ENCODE measurements at places on chromosomes 3 and 15. TPM values are rescaled to one million over a fixed set of nuclear protein-coding genes. Genes with fewer than 3 reads are reported as not detected.

ARHGAP11A gene
- total RNA-seq, result 1.4 TPM

DHFR2 gene
- total RNA-seq, result 7.5 TPM

BFSP2 gene
- total RNA-seq, result not detected

RFX7 gene
- total RNA-seq, result 36.0 TPM

ARL14 gene
- total RNA-seq, result 2.9 TPM

AGTR1 gene
- total RNA-seq, result 4.6 TPM

GRCh38 chr3:28317438-28318022 lies 31.0 kb upstream of the ZCWPW2 start:
- no peak for DNase-seq

DNA sequence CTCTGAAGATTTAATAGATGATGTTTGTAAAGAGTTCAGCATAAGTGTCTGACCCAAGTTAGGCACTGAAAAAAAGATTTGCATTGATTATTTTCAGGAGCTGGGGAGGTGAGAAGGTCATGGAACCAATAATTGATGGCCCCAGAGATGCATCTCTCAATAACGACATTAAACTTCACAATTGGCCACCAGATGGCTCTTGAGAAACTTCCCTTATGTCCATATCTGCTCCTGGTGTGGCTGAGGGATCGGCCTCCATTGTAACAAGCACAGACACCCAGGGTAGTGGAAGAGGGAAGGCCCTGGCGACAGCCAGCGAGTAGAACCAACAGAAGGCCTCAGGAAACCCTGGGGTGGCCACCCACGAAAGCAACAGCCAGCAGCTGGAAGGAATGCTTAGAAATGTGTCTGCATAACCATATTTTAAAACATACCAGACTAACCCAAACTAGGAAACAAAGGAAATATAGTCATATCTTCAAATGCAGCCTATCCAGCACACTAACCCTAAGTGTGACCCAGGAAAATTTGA lies 536.7 kb downstream of the SOX2 start:
- no peak for DNase-seq

GRCh38 chr3:46538803-46539442 lies 27.2 kb downstream of the LRRC2 start:
- DNase-seq, result peak; percentile 62

DNA sequence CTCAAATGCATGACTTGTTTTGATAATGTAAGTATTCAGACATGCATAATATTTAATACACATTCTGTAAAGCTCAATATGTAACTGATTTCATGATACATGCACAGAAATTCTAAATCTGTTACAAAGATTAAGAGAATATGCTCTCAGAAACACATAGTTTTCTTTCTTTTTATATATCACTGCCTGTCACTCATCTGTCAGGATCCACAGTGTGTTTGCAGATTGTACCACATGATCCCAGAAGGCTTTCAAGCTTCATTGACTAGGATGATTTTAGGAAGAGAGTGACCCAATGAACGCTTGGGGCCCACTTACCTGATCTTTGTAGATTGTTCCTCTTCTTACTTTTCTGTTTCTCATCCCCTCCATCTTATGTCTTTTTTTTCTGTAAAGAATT lies 261.9 kb downstream of the CACNA2D3 start:
- DNase-seq, result no peak

DNA sequence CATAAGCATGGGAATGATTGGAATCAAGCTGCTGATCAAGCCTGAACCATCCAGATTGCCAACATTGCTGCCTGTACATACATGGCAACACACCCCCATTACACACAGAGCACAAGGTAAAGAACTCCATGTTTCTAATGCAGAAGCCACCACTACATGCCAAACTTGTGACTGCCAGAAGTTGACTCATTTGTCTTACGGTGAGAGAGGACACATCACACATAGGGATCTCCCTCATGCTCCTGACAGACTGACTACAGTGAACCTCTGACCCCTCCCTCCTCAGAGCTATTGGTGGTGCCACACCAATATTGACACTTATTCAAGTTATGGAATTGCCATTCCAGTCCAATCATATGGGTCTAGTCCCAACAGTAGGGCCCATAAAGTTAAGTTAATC lies 42.3 kb downstream of the EFHB start:
- no peak for DNase-seq

- DNase-seq, result no peak
These were observed 5.8 kb upstream of the HCN4 start for GRCh38 chr15:73374604-73375003.

GRCh38 chr15:55197362-55197705 lies 593 bp upstream of the RSL24D1 start:
- no peak for DNase-seq

- no peak for DNase-seq
These were observed 1311.9 kb downstream of the ROBO1 start for GRCh38 chr3:78455712-78456433.

DNA sequence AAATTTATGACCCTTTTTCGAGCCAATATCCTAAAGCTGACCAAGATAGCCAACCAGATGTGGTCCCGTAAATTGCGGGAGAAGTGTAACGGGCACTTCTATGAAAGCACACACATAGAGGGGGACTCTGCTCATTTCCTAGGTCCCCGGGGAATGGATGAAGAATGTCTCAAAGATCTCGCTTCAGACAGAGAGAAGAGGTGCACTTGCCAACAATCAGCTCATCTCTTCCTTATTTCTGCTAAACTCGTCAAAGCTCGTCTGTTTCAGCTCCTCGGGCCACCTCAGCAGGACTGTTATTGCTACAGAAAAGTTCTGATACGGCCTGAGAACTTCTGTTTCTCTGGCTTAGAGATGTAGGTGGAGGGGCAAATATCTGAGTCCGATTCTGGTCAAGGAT lies 71.8 kb downstream of the TM2D3 start:
- DNase-seq, result no peak

GRCh38 chr15:39066677-39067076 lies 502.1 kb upstream of the RASGRP1 start:
- no peak for DNase-seq

DNA sequence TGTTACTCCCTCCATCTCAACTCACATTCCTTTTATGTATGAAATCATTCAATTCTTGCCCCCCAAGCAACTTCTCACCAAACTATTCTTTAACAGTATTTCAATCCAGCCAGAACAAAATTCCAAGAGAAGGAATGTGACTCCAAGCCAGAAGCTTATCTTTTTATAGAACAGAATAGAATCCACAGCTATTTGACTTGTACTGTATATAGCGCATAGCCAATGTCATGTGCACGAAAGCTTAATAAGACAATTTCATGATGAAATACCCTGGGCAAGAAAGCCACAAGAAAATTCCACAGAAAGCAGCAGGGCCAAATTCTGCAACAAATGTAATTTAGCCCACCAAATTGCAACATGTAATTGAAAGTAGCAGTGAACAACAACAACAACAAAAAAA lies 127.6 kb upstream of the UBE2E2 start:
- DNase-seq, result no peak

DNA sequence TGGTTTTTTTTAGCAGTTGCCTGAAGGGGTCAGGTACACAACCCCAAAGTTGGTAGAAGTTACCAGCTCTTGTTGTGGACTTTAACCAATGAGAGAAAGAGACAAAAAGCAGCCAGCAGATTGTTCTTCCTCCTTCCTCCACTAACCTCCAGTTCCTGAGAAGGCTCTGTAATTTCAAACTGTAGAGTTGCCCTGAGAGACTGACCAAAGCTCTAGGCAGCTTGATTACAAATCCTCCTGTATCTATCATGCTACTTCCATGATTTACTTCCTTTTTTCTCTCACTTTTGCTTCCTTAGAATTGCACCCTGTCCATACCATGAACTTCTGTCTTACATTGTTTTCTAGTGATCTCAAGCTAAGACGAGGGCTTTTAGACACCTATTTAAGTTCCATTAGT lies 29.2 kb downstream of the NSUN3 start:
- DNase-seq, result no peak

GRCh38 chr3:14286887-14287500 lies 108.4 kb downstream of the LSM3 start:
- DNase-seq, result no peak

- no peak for DNase-seq
These were observed 7.2 kb upstream of the IL20RB start for GRCh38 chr3:136950623-136951022.

DNA sequence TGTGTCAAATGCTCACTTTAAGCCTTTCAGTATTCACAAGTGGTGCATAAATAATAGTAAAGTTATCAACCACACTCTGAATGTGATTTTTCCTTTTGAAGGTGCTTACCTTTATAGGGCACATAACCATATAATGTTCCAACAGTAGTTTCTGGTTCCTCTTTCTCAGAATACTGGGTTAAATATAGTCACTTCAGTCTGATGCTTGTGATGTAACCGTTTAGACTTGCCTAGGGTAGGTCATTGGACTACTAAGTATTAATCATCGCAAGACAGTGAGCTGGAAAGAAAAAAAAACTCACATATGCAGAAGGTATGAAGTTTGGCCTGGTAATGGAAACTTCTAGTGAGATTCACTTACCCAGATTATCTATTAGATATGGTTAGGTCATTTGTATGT lies 1.9 kb downstream of the KBTBD8 start:
- no peak for DNase-seq

DNA sequence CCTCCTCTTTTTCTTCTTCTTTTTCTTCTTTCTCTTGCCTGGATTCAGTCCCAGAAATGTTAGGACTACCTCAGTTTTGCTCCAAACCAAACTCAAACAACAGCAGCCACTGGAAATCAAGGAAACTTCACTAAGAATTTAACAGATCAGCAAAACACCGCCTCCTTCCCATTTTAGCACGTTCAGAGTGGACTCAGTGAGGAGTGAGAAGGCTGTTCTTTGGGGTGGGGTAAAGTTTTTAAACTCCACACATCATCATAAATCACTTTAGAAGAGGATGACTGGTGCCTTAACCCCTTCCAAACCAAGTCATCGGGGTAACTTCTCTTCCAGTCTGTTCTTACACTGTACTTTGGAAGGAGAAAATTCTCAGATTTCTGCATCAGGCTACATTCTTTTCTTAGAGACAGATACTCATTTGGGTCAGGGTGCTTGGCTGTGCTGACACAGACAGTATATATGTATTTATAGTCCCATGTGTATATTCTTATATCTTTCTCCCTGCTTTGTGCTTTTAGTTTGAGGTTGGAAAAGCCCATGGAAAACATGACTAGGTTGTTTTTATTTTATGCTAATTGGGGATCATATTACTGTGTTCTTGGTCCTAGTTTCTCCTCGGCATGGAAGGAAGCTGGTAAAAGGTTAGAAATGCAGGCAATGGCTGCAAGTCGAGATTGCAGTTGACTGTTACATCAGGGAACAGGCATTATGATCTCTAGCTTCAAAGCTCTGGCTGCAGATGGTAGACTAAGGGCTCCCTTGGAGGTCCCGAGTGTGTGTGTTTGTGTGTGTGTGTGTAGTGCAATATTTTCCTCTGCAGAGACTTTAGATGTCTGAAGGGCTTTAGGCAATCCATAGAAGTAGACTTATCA lies at the start of gene CCDC80:
Gene CCDC80 (minus strand): TSS at position 214 of the 872 bp plus-strand sequence. CDS start 1,238 bp downstream, outside the sequence.
- no peak for DNase-seq

GRCh38 chr15:26883466-26883865 lies 16.6 kb downstream of the GABRA5 start:
- no peak for DNase-seq

- DNase-seq, result no peak
These were observed 125.3 kb upstream of the SPRED1 start for GRCh38 chr15:38127306-38127771.

DNA sequence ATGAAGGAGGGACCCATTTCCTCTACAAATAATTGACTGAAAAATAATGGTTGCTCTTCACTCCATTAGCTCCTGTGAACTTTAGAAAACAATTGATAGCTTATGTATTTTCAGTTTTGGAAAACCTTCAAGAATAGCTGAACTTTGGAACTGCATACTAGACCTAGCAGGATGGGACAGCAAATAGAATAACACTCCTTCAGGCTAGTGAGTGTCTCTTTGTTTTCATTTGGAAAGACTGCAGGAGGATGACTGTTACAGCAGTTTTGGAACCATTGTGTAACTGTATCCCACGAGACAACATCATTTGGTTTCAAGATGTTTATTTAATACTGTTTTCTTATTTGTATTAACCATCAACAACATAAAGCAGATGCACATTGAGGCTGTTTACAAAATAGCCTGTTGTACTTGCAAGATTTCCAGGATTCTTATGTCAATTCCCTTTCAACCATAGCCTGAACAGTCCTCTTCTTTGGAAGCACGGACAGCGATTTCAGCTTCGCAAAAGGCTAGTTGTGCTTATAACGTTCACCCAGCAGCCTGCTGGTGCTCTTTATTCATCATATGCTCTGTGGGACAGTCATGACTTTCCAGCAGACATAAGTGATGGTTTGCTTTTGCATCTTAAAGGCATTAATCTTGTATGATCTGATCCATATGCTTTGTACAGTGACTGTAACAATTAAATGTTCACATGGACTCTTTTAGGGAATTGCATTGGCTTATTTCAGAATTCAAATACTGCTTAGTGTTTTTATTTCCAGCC lies 335.5 kb downstream of the IL5RA start:
- DNase-seq, result no peak

- no peak for DNase-seq
These were observed at the start of gene HTR3C for GRCh38 chr3:184052767-184053166. Gene HTR3C, plus strand, starts transcription at chr3:184053047. Its CDS starts 34 bp downstream, at chr3:184053081.

GRCh38 chr3:190903156-190903555 lies 40.7 kb upstream of the GMNC start:
- DNase-seq, result no peak

Measured in ureter (tissue), 1 donor.